ENCODE measurements at places on chromosomes 7 and 10.

- no peak for DNase-seq
These were observed 11.1 kb downstream of the SFRP5 start for GRCh38 chr10:97760461-97761257.

DNA sequence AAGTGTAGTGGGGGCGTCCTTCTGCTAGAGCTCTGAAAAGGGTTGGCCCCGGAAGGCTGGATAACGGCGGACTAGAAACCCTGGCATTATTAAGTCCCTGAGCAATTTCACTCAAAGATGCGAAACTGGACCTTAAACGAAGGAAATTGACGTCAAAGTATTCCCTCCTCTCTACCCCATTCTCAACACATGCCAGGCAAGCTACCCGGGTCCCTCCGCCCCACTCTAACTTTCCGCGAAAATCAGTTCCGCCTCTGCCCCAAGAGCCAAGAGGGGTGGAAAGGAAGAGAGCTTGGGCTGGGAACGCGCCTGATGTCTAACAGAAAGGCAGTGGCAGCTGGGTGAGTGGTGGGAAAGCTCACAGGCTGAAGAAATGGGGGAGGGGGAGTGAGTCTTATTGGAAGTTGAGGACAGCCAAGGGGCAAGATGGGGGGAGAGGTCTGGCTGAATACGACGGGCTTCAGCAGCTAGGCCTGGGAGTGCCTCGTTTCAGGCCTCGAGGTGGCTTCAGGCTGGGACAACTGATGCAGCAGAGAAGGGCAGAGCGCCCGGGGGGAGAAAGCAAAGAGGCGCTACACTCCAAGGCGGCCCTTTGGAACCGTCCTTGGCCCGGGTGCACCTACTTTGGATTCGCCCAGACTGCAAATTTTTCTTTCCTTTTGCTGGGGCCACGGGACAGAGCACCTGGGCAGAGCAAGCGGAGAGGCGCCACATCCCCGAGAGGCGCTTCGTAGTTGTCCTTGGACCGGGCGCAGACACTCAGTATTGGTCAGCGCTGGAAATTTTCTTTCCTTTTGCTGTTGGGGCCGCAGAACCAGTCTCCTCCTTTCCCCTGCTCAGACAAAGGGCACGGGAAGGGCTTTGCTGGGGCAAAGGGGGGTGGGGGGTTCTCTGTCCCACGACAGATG is 2.0 kb upstream of the FEZF1 start:
- no peak for DNase-seq

DNA sequence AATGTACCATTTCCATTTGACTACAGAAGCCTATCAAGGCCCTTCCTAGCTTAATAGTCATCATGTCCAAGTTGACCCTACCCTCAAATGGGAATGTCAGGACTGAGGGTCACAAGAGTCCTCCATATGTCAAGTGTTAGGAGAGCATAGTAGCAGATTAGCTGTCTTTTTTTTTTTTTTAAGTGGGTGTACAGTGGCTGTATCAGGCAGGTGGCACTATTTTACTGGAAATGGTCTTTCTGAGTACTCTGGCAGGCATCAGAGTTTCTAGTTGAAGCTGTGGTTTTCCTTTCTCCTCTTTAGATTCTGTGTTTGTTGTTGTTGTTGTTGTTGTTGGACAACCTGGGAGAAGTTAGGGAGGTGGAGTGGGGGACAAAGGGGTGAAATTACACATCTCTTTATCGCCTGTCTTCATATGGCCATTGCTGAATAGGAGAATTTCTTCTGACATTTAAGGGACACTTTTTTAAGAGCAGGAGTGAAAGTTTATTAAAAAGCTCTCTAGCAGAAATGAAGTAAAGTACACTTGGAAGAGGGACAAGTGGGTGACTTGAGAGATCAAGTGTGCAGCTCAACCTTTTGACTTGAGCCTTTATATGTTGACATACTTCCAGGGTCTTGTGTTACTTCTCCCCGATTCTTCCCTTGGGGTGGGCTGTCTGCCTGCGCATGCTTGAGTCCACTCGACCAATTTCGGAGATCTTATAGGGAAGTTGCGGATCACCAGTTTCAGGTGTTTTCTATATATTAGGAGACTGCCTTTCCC is 104.1 kb upstream of the FOXP2 start:
- DNase-seq, result no peak

DNA sequence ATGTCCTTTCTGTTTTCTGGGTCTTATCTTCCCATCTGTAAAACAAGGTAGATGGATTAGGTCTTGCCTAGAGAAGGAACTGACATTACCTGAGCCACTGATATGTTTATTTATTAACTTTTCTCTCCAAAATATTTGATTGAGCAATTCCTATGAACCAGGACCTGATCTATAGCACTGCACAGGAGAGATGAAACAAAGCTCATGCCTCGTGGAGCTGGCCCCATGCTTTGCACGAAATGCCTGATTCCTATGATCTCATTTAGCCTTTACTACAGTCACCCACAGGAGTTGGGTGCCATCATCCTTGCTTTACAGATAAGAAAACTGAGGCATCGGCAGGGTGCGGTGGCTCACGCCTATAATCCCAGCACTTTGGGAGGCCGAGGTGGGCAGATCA is 48.2 kb upstream of the ZMIZ1 start:
- DNase-seq, result no peak

- DNase-seq, result no peak
These were observed 79.1 kb upstream of the KCNMA1 start for GRCh38 chr10:77716458-77717317.

DNA sequence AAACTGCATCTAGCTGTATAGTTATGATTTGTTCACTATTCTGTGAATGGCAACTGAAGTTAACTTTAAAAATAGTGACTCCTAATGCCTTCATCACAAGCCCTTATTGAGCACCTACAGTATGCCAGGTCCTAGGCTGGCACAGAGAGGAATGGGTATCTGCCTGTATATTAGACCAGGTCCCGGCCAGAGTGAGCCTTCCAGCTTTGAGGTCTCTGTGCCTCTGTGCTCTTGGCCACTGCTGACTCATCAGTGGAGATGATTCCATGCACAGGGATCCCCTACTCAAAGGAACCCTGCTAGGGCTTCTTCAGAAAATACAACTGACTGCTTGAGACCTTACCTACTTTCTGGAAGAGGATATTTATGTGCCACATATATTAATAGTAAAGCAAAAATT is 118.4 kb downstream of the GFRA1 start:
- no peak for DNase-seq

GRCh38 chr7:102992938-102993717 is 80.3 kb downstream of the LRRC17 start:
- DNase-seq, result no peak

DNA sequence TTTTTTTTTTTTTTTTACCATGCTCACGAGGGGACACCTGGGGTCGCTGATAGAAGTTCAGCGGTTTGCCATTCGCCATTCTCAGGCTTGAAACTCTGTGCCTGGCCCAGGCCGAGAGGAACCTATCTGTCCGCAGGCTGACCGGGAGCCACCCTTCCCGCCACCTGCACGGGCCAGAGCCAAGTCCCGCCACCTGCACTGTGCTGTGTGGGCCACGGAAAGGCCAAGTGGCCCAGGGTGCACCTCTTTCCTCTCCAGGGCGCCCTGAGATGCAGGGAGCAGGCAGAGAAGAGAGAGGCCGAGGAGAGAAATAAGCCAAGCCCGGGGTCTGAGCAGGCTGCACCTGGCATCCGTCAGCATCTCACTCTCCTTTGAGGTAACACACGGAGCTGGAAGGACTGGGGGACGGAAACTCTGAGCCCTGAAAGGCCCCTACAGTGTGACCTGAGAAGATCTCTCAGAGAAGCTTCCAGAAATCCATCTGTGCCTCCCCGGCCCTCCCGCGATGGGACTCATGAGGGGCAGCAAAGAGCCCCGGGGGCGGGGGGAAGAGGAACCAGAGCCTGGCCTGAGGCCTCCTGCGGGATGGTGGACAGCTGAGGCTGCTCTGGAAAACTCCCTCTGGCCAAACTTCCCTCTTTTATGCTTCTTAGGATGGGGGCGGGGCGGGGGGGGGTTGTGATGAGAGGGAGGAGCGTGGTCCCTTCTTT is 46.6 kb downstream of the PRKAG2 start:
- no peak for DNase-seq

GRCh38 chr10:18619016-18619415 is 32.4 kb downstream of the NSUN6 start:
- no peak for DNase-seq
